NCI-H2227 treated with DMSO at 0.1 percent for 48 hours (cell line): ENCODE measurements at places on chromosomes 2 and 18.

DNA sequence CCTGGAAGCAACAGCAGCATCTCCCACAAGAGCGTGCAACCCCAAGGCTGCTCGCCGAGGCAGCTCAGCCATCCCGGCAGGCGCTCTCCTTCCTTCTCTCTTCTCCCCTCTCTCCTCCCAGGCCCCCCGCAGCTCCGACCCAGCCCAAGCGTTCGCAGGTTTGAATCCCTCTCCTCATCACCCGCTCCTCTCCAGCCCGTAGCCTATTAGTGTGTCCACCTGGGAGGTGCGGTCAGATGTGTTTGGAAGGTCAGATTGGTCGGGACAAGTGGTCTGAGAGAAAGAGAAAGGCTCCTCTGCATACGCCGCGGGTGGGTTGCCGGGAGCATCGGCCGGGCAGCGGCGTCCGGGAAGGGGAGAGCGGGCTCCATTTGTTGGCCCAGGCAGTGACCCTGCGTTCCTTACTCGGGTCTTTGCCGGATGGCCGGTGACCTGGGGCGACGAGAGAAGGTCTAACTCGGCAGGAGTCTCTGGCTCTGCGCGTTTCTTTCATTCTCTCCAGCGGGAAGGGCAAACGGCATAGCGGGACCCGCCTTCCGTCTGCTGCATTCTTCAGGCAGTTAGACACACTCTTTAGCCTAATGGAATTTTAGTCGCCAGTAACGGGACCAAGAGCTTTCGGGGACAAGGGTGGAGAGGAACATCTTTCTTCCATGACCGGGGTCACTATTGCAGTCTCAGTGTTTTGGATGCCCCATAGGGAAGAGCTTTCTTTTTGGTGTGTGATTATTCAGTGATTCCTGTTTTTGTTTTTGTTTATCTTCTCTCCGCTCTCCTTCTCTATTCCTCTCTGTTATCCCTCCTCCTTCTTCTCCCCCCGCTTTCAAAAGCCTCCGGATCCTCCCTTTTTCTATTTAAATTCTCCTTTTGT, 1.1 kb upstream of the TMEFF2 start:
- peak; percentile 94 for DNase-seq

DNA sequence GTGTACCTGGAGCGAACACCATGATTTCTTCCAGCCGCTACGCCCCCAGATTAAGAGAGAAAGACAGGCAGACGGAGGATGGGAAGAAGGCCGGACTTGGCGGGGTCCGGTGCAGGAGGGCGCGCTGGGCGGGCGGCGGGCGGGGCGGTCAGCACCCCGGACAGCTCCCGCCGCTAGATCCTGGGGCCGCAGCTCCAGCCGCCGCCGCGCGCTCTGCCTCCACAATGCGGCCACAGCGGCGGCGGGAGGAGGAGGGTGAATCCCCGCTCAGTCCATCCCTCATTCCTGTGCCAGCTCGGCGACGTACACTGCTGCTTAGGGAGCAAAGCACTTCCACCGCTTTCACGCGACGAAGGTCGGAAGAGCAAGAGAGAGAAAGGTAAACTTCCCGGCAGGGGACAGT, at the start of gene AKAIN1:
Gene AKAIN1 (minus strand): TSS at position 226 of the 403 bp plus-strand sequence. CDS start 204 bp downstream, at position 22.
- peak; percentile 3 for DNase-seq

GRCh38 chr2:215531284-215531683, 95.4 kb upstream of the FN1 start:
- DNase-seq: no peak

DNA sequence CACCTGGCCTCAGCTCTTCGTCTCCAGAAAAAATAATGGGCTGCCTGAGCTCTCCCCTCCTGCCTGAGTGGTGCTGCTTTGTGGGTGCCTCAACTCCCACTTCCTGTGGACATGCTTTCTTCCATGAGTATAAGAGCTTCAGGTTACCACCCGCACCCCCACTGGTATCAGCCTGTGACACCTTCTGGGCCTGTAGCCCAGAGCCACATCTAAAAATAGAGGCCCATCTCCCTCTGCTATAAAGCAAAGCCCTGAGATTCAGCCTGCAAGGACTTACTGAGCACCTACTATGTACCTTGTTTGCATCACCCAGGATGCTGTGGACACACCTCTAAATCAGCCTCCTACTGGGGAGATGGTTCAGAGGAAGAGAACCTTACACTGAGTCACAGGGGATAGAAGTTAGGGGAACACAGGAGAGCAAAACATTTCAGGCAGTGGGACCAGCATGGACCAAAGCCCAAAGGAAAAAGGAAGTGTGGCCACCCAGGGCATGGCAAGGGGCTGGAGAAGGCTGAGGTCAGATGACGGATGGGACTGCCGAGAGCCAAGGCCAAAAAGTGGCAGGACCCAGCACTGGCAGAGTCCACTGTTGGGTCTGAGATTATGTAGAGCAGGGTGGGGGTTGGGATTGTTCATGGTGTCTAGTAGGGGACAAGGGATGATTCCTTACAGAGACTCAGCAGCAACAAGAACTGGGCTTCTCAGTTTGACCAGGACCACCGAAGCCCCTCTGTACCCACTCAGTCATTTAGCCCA, 123.7 kb upstream of the PPP1CB start:
- no peak for DNase-seq

- DNase-seq: no peak
Measured at GRCh38 chr2:12205086-12205485, 458.7 kb downstream of the LPIN1 start.

DNA sequence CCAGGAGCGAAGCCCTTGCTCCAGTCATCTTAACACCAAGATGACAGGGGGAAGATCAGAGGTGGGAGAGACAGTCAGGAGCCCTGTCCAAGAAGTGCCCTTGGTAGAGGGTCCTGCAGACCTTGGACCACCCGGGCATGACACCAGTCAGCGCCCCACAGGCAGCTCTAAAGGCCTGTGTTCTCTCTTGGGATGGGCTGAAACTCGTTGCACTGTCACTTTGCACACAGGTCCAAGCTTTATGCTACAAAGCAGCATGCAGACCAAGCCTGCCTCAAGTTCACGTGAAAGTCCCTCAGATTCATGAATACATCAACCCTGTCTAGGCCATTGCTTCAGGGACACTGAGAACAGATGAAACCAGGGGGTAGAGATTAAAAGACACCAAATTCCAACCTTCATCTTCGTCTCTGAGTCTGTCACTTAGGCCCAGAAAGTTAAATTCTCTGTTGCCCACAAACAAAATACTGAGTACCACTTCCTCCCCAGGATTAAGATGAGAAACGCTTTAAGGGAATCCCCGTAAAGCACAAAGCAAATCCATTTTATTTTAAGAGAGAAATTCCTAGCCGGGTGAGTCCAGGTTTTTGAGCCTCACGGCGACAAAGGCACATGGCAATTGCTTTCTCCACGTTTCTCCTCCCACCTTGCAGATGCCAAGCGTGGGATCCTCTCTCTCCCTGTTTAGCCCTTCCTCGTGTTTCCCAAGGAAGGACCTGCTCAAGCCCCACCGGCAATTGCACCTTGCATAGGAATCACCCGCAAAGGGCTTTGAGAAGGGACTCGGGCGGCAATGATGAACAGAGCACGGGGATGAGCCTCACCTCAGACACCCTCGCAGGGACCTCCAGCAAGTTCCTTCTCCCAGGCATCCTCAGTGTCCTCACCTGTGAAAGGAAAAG, 75.0 kb upstream of the ID2 start:
- no peak for DNase-seq

DNA sequence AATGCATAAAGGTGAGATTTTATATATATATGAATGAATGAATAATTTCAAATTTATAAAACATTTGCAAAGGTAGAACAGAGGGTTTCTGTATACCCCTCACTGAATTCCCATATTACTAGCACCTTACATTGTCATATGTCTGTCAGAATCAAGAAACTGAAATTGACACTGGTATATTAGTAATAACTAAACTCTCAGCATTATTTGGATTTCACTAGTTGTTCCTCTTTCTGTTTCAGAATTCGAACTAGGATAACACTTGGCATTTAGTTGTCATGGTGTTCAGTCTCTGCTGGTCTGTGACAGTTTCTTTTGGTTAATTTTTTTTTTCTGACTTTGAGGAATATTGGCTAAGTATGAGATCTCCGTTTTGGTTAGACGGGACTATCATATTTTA, 275.9 kb downstream of the DCC start:
- DNase-seq: no peak

GRCh38 chr2:64844087-64844486, 145.1 kb upstream of the SLC1A4 start:
- no peak for DNase-seq

DNA sequence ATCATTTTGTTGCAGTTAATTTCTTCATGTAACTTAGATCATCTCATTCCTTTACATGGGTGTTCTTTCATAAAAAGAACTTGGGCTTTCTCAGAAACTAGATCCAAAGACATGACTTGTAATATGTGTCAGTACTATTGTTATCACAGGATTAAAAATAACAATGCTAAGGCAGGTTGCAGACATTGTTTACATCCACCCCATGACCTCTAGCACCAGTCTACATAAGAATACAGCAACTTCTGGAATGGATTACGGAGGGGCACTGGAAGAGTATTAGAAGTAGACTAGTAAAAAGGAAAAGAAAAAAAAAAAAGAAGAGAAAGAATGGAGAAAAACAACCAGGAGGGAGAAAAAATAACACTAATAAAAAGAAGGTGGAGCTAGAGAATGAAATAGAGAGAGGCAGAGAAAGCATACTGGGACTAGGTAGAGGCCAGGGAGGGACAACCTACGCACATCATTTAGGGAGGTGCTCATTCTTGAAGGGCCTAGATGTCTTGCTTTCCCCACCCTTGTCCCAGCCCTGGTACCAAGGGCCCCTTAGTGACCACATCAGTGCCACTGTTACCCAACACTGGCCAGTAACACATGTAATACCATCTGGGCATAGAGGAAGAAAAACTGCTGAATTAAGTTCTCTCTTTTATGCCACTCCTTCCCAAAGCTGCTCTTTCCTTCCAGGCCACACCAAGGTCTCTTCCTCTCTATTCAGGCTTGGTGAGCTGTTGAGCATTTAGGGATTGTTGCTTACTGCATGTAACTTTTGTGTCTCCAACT, 70.6 kb upstream of the KLF7 start:
- no peak for DNase-seq

- DNase-seq: no peak
Measured at GRCh38 chr2:177914247-177914646, 158.3 kb downstream of the PDE11A start.

DNA sequence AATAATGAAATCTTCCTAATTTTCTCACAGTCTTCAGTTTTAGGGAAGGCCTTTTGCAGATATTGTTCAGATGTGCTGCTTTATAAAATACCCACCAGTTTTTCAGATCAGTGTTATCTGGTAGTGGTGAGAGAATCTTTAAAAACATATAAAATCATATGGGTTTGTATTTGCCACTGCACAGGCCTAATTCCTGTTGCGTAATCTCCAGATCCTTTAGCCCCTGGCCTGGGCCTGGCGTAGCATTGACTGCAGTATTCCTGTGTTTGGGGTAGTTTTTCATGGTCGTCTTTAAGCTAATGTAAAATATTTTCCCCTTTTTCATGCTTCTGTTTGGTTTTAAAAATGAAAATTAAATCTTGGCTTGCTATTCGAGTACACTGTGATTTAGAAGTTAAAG, 43.2 kb downstream of the TSHZ1 start:
- no peak for DNase-seq

GRCh38 chr2:85549826-85550225, 10.9 kb downstream of the MAT2A start:
- no peak for DNase-seq

GRCh38 chr2:108285616-108286015, 3.1 kb upstream of the SULT1C2 start:
- DNase-seq: no peak

GRCh38 chr2:10933700-10934225, 22.0 kb downstream of the KCNF1 start:
- DNase-seq: no peak

GRCh38 chr2:60509066-60509465, 44.4 kb downstream of the BCL11A start:
- DNase-seq: no peak

DNA sequence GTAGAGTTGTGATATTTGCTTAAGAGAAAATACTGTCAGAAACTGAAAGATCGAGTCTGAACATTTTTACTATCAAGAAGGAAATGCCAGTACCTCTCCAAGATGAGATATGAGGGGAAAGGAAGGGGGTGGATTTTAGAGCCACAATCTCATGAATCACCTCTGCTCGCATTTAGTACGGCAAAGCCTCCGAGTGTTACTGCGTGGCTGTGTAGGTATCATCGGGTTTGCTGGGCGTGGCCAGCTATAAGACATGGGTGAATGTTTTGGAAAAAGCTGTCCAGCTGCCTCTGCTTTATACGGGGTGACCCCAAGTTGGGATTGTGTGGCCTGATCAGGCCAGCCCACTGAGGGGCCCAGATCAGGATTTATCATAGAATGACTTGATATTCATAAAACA, 826.4 kb downstream of the SOCS6 start:
- DNase-seq: no peak

DNA sequence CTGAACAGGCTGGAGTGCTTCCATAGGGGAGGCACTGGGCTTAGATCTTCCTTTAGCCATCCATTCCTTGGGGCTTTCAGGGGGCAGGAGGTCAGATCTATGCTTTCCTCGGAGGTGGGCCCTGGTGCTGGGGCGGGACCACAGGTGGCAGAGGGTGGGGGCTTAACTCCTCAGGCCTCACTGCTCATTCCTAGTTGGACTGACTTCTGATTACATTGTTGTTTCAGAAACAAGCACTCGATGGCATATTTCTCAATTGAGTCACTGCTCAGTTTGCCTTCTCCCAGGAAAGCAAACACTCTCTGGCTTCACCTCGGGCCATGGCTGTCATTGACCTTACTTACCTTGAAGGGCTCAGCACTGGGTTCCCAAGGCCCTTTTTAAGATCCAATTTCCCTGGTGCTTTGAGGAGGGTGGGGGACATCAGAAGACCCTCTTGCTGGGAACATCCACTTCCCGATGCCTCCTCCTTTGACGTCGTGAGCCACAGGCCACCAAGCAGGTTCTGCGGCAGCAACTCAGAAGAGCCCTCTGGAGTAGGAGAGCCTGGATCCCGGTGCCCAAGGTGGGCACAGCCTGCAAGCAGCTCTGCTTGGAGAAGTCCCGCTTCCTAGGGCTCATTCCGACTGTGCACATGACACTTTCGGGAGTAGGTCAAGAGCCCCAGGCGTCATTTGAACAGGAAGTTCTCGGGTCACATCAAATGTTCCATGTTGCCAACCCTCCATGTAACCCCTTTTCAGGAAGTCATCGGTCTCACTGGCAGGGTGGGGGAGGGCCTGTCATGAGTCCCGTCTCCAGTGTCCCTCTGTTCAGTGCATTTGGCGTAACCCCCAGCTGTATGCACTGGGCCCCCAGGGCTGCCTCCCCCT, 40.6 kb downstream of the SDC1 start:
- DNase-seq: no peak

GRCh38 chr18:74515620-74516231, 18.6 kb upstream of the CNDP1 start:
- DNase-seq: no peak

DNA sequence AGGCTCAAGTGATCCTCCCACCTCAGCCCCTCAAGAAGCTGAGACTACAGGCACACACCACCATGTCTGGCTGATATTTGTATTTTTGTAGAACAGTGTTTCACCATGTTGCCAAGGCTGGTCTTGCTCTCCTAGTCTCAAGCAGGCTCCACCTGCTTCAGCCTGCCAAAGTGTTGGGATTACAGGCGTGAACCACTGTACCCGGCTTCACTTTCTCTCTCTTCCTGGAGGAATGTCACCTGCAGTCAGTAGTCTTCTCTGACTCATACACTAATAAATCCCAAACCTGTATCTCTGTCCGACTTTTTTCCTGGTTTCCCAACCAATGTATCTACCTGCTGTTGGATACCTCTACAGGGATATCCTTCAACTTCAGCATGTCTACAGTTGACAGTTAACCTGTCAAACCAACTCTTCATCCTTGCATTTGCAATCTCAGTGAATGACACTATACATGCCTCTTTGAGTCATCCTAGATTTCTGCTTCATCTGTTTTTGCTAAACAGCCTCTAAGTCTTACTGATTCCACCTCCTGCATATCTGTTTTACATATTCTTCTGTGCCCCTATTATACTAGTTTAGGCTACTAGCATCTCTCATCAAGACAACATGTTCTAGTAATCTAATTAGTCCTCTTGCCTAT, 54.5 kb downstream of the RBBP8 start:
- DNase-seq: no peak
